ENCODE measurements at places on chromosomes 13 and 19.

DNA sequence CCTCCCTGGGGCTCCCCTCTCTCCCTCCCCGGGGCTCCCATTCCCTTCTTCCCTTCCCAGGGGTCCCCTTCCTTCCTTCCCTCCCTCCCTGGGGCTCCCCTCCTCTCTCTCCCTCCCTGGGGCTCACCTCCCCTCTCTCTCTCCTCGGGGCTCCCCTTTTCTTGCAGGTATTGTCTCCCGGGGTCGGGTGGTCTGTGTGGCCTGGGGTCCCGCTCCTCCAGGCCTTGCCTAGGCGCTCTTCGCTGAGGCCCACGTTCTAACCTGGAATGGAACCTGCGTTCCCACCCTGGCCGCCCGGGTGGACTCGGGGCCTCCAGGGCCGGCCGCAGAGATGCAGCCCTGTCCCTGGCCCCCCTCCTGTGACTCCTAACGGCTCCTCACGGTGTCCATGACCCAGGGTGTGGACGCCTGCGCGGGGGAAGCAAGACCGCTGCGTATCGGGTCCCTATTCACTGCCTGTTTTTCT is 940 bp upstream of the DCUN1D2 start:
- no peak for DNase-seq

- DNase-seq = no peak
Measured at GRCh38 chr19:31023038-31023437, 326.2 kb downstream of the TSHZ3 start.

- DNase-seq = no peak
Measured at GRCh38 chr13:113443991-113444390, 9.3 kb downstream of the ADPRHL1 start.

DNA sequence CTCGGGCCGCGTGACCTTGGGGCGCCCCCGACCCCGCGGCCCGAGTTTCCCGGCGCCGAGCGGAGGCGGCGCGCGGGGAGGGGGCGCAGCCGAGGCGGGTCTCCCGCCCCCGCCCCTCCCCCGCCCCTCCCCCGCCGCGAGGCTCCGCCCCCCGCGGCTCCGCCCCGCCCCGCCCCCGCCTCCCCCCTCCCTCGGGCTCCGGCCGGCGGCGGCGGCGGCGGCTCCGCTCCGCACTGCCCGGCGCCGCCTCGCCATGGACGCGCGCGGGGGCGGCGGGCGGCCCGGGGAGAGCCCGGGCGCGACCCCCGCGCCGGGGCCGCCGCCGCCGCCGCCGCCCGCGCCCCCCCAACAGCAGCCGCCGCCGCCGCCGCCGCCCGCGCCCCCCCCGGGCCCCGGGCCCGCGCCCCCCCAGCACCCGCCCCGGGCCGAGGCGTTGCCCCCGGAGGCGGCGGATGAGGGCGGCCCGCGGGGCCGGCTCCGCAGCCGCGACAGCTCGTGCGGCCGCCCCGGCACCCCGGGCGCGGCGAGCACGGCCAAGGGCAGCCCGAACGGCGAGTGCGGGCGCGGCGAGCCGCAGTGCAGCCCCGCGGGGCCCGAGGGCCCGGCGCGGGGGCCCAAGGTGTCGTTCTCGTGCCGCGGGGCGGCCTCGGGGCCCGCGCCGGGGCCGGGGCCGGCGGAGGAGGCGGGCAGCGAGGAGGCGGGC is at the start of gene HCN2:
HCN2 (plus strand) TSS at position 189 of the 703 bp plus-strand sequence; CDS start at position 254, 65 bp downstream.
- DNase-seq = no peak

- DNase-seq = no peak
Measured at GRCh38 chr13:110254751-110255553, 52.0 kb downstream of the COL4A1 start.

DNA sequence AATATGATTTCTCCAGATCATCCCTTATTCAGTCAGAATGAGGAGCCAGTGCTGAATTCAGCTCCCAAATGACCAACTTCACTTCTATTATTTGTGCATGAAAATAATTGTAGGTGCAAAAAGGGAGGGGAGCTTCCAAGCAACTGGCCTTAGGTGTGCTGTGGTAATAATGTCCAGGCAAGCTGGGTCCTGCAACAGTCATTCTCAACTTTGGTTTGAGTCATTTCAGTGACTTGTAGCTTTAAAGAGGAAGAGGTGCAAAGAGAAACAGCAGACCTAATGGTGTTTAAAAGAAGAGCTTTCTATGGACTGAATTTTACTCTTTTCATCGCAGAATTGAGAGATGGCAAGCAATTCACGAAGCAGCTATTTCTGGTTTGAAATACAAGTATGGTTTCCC is 29.2 kb upstream of the FGF9 start:
- DNase-seq = no peak

DNA sequence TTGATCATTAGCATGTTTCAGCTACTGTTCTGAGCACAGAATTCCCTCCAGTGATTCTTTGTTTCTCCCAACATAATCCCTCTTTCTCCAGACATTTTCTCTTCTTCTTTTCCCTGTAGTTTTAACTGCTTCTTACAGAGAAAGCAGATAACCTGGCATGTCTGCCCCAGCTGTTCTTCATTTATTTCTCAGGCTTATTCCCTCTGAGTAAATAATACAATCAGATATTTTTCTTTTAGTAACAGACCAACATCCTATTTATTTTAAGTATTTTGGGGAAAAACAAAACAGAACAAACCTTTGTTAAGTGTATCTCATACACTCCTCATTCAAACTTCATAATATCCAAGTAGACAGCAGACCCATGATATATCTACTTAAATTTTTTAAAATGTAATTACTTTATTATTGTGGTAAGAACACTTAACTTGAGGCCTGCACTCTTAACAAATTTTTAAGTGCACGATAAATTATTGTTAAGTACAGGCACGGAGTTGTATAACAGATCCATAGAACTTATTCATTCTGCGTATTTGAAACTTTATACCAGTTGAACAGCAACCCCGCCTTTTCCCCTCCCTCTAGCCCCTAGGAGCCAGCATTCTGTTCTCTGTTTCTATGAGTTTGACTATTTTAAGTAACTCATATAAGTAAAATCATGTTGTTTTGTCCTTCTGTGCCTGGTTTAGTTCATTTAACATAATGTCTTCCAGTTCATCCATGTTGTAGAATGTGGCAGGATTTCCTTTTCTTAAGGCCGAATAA is 540.0 kb downstream of the LMO7 start:
- DNase-seq = no peak

DNA sequence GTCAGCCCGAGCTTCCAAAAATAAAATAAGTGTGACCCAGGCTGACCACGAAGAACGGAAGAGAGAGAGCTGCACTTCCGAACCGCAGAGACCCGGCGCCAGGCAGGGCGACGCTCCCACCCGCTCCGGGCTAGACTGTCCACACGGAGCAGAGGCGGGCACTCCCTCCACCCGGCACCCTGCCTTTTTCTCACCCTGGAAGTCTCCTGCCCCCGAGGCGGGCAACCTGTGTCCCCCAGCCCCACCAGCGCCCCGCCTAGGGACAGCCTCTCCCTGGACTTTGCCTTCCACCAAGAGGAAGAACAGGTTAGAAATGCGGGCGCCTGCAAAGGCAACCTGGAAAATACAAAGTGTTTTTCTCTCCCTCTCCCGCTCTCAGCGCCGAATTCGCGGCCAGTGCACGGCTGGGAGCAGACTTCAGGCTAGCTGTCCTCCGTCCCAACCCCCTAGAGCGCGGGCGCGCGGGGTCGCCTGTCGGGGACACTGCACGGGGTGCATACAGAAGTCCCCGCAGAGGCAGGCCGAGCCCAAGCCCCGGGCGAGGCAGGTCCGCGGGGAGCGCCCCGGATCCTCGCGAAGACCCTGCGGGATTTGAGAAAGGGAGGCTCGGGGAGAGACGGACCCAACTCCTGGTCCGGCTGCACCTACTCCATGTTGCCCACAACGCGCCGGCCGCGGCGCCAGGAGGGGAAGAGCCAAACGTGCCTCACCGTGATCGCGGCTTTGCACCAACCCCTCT is 845 bp downstream of the SPRY2 start:
- no peak for DNase-seq

DNA sequence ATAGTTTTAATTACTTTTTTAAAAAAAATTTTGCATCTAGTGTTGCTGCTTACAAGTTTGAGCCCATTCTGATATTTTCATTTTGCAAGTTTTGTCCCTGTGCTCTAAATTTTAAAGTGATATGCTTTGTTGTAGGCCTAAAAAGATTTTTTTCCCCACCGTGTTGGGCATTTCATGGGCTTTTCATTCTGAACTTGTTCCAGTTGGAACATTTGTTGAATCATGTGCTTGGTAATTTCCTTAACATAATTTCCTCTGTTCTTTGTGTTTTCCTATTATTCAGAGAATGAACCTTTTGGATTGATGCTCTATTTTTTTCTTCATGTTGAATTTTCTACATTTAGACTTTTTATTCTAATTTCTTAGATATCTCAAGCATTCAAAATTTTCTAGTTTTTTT is 206.4 kb upstream of the SPRY2 start:
- no peak for DNase-seq

GRCh38 chr13:75550159-75550567 is 572 bp downstream of the UCHL3 start:
- no peak for DNase-seq

GRCh38 chr13:49279112-49279511 is 31.4 kb downstream of the CDADC1 start:
- no peak for DNase-seq

- DNase-seq = no peak
Measured at GRCh38 chr19:40101813-40102212, 11.1 kb upstream of the ZNF780A start.

DNA sequence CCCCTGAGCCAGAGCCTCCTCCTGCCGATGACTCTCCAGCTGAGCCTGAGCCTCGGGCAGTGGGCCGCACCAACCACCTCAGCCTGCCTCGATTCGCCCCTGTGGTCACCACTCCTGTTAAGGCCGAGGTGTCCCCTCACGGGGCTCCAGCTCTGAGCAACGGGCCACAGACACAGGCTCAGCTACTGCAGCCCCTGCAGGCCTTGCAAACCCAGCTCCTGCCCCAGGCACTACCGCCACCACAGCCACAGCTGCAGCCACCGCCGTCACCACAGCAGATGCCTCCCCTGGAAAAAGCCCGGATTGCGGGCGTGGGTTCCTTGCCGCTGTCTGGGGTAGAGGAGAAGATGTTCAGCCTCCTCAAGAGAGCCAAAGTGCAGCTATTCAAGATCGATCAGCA is 3.6 kb downstream of the KMT2B start:
- no peak for DNase-seq

GRCh38 chr13:101309014-101309619 is 107.2 kb downstream of the NALCN start:
- DNase-seq = no peak

DNA sequence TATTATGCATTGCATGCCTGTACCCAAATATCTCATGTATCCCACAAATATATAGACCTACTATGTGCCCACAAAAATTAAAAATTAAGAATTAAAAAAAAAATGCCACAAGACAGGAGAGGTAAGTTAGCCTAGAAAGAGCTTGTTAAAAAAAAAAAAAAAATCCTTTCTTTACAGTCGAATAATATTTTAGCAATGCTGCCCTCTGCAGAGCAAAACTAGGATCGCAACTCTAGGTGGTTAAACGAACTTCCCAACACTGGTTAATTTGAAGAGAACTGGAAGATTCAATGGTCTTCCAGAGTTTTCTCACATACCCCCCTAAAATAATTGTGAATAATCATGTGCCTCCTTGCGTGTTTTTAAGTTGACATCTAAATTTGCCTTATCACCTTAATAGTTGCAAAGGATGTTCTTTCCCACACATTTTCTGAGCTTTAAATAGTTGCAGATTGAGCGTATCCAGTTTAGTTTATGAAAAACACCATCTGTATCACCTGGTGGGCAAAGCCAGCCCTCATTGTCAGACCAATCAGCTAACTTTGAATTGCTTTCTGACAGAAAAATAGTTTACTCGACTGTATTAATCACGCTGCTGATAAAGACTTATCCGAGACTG is 47.4 kb upstream of the RCBTB2 start:
- DNase-seq = peak; percentile 49

DNA sequence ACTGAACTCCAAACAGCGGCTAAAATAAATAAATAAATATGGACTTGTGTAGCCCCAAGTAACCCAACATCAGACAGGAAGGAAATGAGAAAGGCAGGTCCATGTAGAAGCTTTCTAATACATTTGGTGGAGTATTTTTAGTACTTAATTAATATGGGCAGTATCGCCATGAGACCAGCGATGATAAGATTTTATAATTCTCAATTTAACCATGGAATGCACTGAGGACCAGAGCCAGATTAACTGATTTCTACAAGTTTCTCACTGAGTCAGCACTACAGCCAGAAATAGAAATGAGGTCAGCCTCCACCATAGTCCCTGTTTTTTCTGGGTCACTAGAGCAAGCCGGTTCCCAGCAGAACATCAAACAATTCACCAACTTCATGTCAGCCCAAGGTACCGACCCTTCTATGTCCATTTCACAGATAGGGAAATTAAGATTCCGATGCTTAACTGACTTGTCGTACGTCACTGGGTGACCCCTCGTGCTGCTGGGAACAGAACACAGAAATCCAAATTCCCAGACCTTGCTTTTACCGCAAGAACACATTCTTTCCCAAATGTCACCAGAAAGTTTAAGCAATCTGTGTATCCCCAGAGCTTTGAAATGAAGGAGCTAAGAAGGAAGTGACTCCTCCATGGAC is 90.4 kb downstream of the COL4A1 start:
- DNase-seq = no peak

GRCh38 chr19:44765033-44765948 is 12.4 kb upstream of the CBLC start:
- DNase-seq = no peak

DNA sequence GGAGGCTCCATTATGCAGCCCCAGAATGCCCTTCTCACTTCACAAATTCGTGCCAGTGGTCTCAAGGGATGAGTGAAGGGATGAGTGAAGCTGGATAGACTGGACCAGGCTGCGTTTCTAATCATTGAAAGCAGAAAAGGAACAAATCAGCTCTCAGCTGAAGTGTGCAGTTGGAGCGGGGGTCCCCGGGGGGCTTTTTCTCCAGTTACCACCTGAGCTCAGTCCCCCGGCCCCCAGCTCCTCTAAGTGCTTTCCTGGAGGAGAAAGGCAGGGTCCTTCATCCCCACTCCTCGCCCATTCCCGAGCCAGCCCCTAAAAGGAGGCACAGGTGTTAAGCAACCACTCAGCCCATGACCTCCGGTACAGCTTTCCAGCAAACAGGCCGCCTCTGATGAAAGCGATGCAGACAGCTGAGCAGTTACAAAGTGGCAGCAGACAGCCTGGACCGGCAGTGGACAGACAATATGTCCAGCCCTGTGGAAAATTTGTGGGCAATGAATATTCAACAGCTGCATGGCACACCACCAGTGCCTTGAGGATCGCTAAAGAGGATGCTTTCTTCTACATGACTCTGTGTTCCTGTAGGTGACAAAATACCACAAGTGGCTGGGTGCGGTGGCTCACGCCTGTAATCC is 110.7 kb upstream of the UBL3 start:
- no peak for DNase-seq

- no peak for DNase-seq
Measured at GRCh38 chr13:34750078-34750931, 191.8 kb upstream of the NBEA start.
